ENCODE measurements at places on chromosomes 6 and 20.
A peak's percentile ranks its signal among the peaks of the same experiment; 100 is the strongest.

- no peak for DNase-seq
Measured at GRCh38 chr6:83019741-83020140, 45.9 kb downstream of the UBE3D start.

- DNase-seq = no peak
Measured at GRCh38 chr6:160919723-160920440, 71.7 kb upstream of the MAP3K4 start.

GRCh38 chr6:53241938-53242337, 93.3 kb upstream of the GCM1 start:
- no peak for DNase-seq

GRCh38 chr6:38067263-38067980, 247.9 kb downstream of the ZFAND3 start:
- DNase-seq = no peak

- DNase-seq = no peak
Measured at GRCh38 chr6:35049900-35050756, 91.0 kb downstream of the TCP11 start.

DNA sequence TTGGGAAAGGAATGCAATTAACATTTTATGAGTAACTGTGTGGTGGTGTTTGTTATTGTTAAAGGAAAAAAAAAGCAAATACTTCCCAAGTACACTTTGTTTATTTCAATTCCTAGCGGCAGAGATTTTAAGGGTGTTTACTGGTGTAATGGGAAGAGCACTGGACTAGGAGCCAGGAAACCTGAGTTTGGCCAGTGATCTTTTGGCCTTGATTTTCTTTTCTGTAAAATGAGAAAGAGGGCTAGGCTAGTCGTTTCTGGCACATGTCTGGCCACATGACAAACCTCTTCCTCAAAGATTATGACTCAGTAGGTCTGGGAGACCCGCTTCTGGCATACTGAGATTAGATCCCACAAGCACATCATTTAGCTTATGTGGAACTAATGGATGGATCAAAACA, 428.1 kb upstream of the NOX3 start:
- DNase-seq = no peak

DNA sequence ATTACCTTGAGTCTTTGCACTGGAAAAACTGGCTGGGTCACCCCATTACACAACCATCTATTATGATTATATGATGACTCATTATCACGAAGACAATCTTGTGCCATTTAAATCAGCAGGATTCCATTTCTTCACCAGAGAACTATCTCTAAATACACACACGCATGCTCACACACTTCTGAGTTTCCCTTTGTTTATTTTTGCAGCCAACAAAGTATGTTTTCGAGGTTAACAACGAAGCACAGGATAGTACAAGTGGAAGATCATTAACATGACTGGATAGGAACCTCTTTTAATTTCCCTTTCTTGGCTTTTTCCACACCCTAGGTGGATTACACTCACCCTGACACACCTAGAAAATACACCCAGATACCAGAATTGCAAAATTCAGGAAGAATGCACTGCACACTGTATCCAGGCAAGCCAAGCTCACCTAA, 18.9 kb downstream of the PERP start:
- DNase-seq = no peak

- no peak for DNase-seq
Measured at GRCh38 chr20:35604449-35604747, 11.2 kb upstream of the SPAG4 start.

DNA sequence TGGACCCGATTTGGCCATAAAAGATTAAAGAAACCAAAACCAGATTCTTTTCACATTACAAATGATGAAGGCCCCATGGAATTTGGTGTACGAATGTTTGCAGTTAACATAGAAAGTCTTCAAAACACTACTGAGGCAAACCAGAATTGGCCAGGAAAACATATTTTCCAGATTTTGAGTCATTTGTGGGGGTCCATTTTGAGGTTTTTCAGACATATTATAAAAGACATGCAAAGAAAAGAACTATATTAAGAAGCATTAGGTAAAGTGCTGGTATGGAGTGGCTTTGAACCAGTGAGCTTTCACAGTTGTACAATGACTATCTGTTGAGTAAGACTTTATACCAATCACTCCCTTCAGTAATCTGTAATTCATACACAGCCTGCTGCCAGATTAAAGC, 168.9 kb upstream of the COL21A1 start:
- DNase-seq = no peak

GRCh38 chr20:56630086-56630493, 984 bp downstream of the TFAP2C start:
- no peak for DNase-seq

DNA sequence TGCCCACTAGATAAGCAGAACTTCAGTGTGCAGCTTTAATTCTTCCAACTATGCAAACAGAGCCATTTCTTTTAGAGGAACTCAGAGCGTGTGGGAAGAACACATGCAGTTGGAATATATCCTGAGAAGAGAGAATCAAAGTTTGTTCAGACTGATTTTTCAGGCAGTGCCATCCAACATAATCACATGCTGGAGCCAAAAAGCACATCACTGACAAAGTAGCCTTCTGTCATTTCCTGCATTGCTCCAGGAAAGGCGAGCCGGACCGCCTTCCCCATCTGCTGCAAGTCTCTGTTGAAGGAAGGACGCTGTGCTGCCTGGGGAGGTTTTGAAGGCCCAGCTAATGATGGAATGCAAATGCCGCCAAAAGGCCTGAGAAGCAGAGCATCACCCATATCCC, 98.4 kb downstream of the DOK5 start:
- no peak for DNase-seq

DNA sequence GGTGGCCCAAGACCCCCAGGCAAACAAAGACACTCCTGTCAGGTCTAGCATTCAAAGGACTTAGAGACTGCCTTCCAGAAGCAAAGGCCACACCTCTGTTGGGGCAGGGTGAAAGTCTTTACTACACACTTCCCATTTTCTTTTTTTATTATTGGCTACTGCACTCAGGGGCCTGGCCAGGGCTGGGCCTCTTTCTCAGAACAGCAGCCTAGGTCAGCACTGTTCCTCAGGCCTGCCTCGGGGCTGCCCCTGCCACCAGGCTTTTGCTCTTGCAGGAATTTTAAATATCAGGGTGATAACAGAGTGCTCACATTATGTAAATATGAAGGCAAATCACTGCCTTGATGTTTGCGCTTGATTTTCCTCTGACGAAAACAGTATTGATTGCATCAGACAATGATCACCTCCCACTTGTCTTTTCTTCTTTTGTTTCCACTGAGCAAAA, 18.5 kb downstream of the GSTA4 start:
- DNase-seq = no peak

DNA sequence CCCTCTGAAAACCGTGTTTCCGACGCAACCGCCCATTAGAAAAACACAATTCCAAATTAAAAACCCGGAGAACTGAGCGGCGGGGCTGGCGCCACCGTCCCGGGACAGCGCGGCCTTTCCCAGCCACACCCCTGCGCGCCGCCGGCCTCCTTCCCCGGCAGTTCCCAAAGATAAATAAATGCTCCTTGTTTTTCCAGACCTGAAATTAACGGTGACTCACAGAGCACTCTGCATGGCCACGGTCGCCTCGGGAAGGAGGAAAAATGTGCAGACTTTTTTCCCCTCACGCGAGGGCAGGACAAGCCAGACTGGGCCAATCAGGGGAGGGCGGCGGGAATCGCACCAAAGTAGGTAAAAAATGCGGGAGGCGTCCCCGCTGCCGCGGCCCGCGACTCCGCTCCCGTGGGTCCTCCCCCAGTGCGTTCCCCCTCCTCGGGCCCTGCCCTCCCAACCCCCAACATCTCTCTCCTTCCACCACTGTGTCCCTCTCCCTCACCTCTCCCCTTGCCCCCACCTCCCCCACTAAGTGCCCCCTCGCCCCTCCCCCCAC, 828 bp upstream of the DSTN start:
- DNase-seq = peak; percentile 11

GRCh38 chr6:44233567-44234100, 10.2 kb downstream of the SLC29A1 start:
- no peak for DNase-seq

DNA sequence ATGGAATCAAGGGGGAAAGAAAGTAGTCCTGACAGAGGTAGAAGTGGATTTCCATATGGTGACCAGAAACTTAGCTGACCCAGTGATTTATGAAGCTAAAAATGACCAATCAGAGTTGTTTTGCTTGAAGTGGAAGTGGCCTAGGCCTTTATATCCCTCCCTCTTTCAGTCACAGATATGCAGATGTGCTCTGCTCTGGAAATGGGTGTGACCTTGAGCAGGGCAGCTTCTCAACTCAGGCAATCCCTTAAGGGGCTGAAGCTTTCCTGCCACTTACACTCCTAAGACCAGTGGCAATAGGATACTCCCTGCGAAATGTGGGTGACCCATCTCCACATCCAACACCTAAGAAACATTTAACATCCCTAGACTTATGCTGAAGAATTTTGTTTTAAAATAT, 256.6 kb downstream of the EYS start:
- no peak for DNase-seq

GRCh38 chr20:42567409-42567808, 622.3 kb downstream of the PTPRT start:
- no peak for DNase-seq

- DNase-seq = no peak
Measured at GRCh38 chr6:36924131-36924530, 30.4 kb upstream of the PI16 start.

GRCh38 chr6:37085198-37085597, 79.7 kb downstream of the FGD2 start:
- no peak for DNase-seq

DNA sequence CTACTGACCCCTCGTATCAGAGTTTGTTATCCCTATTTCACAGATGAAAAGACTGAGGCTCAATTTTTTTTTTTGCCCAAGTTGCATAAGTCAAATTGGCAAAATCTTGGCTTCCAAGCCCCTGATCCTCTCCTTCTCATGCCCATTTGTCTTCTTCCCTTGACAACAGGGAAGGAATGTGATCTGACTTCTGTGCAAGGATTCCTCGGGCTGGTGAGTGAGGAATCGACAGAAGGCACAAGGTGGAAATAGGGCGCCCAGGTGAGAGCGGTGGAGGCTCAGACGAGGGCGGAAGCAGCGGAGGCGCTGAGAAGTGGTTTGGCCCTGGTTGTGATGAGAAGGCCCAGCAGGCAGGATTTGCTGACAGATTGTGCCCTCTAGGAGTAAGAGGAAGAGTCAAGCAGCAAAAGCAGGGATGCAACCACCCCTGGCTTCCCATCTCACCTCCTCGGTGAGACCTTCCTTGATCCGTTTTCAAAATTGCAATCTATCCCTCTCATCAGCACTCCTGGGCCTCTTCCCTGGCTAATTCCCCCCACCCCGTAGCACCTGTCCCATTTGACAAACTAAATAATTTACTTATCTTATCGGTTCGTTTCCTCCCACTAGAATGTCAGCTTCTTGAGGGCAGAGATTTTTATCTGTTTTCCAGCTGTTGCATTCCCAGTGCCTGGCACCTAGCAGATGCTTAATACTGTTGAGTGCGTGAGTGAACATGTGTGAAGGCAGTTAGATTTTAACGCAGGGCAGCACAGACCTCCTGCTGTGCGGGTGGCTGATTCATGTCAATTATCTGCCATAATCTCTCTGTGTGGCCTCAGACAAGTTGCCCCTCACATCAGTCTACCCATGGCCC, 3.7 kb upstream of the SIRPA start:
- no peak for DNase-seq

DNA sequence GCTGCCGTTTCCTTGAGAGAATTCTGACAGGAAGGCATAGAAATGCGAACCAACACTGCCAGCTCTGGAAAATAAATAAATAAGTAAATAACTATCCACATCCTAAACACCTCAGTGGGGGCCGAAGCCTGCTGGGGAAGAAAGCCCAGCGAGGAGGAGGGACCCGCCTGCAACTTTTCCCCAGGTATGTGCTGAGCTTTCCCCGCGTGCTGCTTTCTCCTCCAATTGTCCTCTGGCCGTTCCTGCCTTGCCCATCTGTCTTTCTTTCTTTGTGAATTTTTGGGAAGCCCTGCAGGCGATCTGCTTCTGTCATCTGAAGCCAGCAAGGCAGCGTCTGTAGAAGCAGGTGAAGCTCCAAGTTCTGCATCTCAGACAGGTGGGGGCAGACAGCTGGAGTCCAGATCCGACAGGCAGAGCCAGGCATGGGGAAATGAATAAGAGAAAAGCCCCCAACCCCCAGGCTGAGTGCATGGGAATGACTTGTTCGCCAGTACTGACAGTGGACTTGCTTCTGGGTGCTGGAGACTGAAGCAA, 49.2 kb upstream of the IL17A start:
- DNase-seq = no peak

- DNase-seq = no peak
Measured at GRCh38 chr20:5433352-5433751, 116.6 kb upstream of the PROKR2 start.

DNA sequence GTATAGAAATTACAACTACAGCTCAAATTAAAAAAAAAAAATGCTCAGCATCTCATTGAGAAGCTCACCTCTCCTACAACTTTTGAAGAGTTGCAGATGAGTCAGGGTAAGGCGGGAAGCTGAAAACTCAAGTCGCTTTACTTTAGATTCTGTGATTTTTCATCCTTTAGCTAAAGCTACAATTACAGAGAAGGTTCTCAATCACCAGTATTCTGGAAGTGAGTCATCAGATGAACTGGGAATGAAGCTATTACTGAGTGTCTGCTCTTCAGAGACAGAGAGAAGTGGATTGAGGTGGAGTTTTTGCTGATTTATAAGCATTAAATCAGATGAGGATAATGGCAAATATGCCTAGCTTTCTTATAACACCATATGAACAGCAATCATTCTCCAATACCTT, 91.9 kb downstream of the TFAP2A start:
- DNase-seq = no peak

All from stimulated activated CD4-positive, alpha-beta T cell treated with anti-CD3 and anti-CD28 coated beads, Interleukin-4, amount 100 ng/mL, for 48 hours (primary cell).